ENCODE measurements at places on chromosomes 4 and X.

DNA sequence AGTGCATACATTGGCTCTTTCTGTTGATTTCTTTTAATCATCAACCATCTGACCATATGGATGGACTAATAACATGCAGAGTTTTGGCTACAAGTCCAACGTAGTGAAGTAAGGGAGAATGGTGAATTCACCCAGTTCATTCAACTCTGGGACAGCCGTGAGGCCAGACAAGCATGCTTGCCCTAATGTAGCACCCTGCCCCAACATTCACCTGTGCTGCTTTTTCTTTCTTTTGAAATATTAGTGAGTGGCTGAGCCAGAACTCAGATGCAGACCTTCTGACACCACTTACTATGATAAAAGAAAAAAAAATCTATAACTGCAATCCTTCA, 17.5 kb downstream of the ARSJ start:
- DNase-seq: no peak

DNA sequence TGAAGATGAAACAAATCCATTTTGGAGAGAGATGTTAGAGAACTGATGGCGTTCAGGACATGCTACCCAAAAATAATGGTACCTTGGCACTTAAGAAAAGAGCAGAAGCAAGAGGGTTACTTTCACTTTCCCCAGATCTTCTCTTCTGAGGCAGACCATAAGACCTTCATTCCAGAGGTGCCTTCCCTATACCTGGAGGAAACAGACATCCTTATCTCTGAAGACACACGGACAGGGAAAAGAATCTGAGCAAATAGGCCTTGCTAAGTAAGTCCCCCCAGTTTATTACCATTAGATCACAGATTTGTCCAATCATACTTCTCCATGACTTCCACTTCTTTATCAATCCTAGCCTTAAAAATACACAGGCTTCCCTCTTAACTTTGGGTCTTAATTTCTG, 2.0 kb upstream of the FGF2 start:
- DNase-seq: no peak

GRCh38 chr4:125369098-125369497, 54.3 kb downstream of the FAT4 start:
- no peak for DNase-seq

DNA sequence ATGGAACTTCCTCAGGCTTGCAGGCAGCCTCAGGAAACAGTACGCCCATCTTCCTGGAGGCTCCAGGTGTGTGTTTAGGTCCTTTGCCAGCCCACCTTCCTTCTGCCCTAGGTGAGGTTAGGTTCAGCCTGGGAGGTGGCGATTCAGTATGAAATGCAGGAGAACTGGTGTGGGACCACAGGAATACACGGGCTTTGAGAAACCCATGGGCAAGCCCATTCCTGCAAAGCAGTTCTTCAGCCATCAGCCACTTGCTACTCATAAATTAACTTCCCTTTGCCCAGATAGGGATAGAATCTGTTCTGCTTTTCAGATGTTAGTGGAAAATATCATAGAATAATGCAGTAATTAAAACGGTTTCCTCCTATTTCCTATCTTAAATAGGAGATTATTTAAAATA, 32.2 kb downstream of the TBC1D14 start:
- no peak for DNase-seq

DNA sequence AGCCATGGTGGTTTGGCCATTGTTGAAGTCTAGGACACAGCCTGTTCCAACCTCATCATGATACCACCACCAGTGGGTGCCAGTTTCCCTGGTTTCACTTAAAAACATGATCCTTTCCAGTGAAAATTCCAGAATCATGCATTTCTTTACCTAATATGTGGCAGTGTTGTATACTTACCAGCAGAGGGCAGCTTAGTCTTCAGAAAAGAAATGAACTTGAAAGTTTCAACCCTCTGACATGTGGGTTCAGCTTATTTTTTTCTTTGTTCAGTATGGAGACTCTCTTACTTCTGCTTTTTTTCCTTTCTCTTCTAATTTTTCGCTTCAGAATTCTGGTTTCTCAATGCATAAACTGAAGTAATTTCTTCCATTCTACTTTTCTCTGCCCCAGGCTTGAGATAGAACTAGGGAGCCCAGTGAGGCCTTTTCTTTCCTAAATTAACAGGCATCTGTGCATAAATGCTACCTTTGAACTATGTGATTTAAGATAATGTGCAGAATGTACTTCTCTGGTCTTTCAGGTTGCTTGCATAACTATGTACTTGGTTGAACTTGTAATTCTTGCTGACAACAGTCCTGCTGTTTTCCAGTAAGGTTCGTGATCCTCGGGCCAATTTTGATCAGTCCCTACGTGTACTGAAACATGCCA, 10.7 kb downstream of the LIAS start:
- DNase-seq: peak; percentile 60

DNA sequence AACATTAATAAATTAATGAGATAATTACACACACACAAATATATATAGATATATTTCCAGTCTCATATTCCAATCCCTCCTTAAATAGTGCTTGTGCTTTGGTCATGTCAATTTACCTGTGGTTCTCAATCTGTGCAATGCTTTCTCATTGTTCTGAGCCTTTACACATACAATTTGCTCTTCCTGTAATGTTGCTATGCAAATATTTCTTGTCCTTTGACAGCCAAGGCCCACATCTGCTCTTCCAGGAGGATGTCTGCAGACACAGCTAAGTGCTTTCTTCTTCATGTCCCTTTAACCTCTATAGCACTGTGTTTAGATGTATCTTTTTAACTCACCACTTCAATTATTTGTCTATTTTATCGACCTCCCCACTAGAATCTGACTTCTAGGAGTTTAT, 67.3 kb upstream of the RAPGEF2 start:
- no peak for DNase-seq

GRCh38 chrX:2432298-2432863, 68.4 kb downstream of the DHRSX start:
- DNase-seq: no peak

- DNase-seq: no peak
These were observed 40.2 kb downstream of the HOPX start for GRCh38 chr4:56640621-56641493.

GRCh38 chrX:123184866-123185276, 793 bp downstream of the GRIA3 start:
- DNase-seq: no peak

GRCh38 chr4:3365871-3366842, 73.3 kb downstream of the RGS12 start:
- no peak for DNase-seq

GRCh38 chr4:76689145-76689817, 208.7 kb downstream of the SOWAHB start:
- DNase-seq: peak; percentile 68

GRCh38 chr4:62204136-62204535, 1004.0 kb downstream of the ADGRL3 start:
- DNase-seq: no peak

GRCh38 chr4:5338531-5338930, 287.3 kb downstream of the STK32B start:
- no peak for DNase-seq

DNA sequence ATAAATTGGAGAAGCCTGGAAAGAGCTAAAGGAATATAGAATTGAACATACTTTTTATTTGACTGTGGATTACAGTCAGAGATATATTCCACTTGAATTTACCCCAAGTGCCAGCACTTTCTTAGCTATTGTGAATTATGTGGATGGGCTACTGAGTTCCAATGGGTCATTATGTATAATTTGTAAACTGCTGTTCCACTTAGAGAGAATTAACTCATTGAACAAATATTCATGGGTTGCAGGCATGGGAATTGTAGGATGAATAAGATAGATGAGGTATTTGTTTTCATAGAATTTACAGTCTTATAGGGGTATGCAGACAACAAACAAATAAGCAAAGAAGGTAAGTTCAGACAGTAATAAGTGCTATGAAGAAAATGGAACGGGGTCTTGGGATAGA, 195.7 kb downstream of the SHROOM3 start:
- no peak for DNase-seq

GRCh38 chr4:39433878-39434492, 24.7 kb downstream of the RPL9 start:
- no peak for DNase-seq

- DNase-seq: peak; percentile 70
These were observed 66.0 kb downstream of the TBL1X start for GRCh38 chrX:9530848-9531274.

DNA sequence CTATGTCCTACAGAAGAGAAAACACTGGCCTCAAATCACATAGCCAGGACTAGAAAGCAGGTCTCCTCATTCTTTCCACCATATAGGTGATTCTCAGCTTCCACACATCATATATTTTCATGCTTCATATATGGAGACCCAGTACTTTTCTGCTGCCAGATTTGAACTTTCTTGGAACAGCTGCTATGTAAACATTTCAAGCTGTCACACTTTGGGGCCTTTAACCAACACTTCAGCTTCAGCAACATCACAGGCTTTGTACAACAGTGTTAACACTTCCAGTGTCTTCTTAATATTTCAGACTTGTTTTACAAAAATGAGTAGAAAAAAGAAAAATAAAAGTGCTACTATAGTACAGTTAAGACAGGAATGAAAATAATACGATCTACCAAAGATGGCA, 12.6 kb downstream of the SH3RF1 start:
- no peak for DNase-seq

Measured in AG08396 (cell line).